Stimulated activated naive CD4-positive, alpha-beta T cell treated with Interleukin-2 at 50 U/mL for 16 hours (primary cell): ENCODE measurements at places on chromosomes 5 and 9.

DNA sequence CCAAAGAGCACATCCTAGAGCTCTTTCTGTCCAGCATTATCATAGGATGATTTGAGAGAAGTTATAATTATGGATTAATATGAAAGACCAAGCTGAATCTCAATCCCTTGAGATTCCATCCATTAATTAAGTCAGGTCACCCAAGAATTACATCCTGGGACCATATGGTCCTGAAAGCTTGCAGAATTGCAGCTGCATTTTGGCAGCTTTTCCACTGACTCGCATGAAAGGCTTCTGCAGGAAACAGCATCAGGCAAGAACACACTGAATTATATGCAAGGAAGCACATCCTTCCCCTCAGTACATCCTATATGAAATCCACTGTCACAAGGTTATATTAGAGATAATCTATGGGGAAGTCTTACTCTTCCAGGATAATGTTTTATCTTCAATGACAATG, 109.1 kb upstream of the CTNND2 start:
- no peak for DNase-seq

GRCh38 chr9:111953444-111953843, 56.8 kb downstream of the UGCG start:
- no peak for DNase-seq

DNA sequence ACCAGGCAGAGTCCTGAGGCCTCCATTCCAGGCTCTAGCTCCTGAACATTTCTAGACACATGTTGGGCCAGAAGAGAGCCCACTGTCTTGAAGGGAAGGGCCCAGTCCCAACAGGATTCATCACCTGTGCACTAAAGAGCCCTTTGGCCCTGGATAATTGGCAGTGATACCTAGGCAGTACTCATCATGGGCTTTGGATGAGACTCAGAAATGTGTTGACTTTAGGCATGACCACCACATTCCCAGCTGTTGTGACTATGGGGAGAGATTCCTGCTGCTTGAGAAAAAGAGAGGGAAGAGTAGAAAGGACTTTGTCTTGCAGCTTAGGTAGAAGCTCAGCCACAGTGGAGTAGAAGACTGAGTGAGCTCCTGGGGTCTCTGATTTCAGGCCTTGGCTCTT, 138.4 kb upstream of the DAPK1 start:
- no peak for DNase-seq

DNA sequence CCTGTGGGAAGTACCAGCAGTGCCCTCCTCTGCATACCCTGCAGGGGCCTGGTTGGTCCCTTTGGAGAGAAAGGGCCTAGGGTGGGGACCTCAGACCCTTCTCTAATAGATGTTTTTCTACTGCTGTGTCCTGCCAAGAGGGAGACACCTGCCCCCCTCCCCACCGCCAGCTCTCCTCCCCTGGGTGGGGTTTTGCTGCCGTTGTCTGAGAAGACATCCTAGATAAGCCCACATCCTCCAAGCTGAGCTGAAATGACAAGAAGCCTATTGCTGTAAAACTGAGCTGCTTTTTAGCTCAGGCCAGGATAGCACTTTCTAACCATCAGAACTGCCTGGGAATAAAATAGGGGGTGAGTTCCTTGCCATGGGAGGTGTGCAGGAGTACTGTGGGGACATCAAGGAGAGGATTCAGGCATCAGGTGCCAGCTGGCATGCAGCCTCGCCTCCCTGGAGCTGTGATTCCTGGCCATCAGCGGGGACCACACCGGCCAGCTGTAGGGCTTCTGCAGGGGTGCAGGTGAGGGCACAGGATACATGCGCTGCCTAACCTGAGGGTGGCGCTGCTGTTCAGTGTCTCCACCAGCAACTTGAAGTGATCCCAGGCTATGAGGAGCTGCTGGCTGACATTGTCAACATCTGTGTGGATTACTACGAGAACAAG, 37.9 kb downstream of the CYFIP2 start:
- peak; percentile 20 for DNase-seq

- DNase-seq, result no peak
Observed at GRCh38 chr5:115978779-115979178, 16.5 kb downstream of the LVRN start.

DNA sequence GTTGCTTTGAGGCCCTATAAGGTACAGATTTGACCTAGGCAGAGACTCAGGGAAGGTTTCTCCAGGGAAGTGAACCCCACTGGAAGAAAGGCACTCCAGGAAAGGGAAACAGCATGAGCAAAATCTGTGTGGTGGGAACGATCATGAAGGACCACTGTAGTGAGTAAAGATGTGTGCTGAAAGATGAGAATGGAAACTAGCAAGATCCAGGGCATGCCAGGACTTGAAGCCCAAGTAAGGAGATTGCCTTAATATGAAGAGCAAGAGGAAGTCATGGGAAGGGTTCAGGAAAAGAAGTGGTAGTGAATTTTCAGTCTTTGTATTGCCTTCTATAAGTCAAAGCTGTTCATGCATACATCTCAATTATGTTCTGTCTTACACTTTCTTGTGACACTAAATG, 55.2 kb upstream of the SLIT3 start:
- DNase-seq, result no peak

- DNase-seq, result no peak
Observed at GRCh38 chr9:131100445-131100844, 4.1 kb downstream of the AIF1L start.

DNA sequence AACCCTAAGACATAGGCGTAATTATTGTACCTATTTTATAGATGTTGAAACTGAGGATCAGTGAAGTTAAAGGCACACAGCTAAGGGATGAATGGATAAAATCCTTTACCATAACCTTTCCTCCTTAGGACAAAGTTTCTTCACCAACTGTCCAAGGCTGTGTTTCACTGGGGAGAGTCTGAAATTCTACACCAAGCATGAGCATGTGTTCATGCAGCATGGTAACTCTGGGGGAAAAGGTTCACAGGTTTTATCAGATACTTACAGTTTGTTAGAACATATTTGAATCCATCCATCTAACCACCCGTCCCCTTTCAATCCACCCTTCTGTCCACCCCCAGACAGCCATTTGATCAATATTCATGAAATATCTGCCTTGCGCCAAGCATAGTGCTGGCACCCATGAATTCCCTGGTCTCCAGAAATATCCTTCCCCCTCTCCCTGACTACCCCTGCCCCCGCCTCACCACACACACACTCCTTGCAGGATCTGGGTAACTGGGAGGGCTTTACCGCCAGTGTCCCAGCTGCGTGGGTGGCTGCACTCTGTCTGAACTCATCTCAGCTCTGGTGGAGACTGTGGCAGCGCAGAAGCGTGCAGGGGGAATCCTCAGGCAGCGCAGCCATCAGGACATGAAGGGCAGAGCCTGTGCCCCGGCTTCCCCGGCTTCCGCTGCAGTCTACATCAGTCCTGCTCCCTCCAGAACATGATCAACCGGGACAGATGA, 6.3 kb upstream of the KCNIP1 start:
- no peak for DNase-seq
